ENCODE measurements at places on chromosomes 12 and 14.

- no peak for DNase-seq
These were observed 148.3 kb upstream of the GRIN2B start for GRCh38 chr12:14129611-14130195.

- no peak for DNase-seq
These were observed 144.7 kb downstream of the ADGRD1 start for GRCh38 chr12:131098178-131098981.

DNA sequence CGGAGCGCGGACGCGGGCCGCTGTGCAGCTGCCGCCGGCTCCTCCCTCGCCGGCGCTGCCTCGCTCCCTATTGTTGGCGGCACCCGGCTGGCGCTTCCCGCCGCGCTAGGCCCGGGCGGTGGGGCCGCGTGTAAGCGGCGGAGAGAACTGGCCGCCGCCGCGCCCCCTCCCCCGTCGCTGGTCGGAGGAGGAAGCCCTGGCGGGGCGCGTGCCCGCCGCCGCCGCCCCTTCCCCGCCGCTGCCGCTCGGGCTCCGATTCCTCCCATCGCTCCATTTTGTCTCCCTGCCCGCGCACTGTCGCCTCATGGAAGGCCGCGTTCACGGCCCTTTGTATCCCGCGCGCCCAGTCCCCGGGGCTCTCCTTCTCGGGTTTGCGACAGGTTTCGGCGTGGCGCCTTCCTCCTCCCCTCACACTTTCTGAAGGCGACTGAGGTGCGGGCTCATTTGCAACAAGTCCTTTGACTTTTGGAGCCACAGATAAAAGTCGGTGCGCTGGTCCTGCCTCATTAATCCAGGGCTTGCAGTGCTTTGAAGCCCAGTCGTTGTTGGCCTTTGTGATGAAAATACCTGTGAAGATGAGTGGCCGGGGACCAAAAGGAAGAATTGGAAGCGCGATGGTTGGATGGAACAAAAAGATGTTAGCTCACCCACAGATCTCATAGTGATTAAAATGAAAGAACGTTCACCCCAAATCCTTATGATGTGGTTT is 707 bp downstream of the CPSF6 start:
- no peak for DNase-seq

- DNase-seq: no peak
These were observed 13.8 kb downstream of the STON2 start for GRCh38 chr14:81386290-81386745.

GRCh38 chr12:114799574-114800487 is 115.9 kb upstream of the TBX3 start:
- DNase-seq: no peak

DNA sequence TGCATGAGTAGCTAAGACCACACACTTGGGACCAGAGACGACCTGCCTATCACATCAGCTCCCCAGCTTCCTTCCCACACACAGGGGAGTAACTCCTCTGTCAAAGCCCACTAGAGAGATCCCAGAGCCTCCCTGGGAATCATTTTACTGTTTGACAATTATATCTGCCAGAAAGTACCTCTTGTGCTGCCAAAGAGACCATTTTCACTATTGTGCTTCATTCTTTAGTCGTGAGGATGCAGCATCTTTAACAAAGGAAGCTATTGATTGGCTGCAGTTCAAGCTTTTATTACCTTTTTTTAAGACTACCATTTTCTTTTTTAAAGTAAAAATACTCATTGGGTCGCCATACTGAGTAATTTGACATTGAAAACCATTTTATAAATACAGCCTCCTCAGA is 194.5 kb upstream of the RGS6 start:
- DNase-seq: no peak

Data from NCI-H1436 treated with DMSO at 0.1 percent for 48 hours (cell line).